NAMALWA (cell line): ENCODE measurements at places on chromosomes 16 and 17.

DNA sequence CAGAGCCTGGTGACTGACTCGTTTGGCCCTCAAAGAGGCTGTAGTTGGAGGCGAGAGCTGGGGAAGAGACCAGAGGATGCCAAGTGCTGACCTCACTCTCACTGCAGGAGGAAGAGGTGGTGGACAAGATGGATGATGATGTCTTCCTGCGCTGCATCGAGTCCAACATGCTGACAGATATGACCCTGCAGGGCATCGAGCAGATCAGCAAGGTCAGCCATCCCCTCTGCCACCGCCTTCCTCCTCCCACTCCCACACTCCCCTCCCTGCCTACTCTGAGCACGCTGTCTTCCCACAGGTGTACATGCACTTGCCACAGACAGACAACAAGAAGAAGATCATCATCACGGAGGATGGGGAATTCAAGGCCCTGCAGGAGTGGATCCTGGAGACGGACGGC is 26.9 kb downstream of the POLR2A start:
- no peak for DNase-seq

DNA sequence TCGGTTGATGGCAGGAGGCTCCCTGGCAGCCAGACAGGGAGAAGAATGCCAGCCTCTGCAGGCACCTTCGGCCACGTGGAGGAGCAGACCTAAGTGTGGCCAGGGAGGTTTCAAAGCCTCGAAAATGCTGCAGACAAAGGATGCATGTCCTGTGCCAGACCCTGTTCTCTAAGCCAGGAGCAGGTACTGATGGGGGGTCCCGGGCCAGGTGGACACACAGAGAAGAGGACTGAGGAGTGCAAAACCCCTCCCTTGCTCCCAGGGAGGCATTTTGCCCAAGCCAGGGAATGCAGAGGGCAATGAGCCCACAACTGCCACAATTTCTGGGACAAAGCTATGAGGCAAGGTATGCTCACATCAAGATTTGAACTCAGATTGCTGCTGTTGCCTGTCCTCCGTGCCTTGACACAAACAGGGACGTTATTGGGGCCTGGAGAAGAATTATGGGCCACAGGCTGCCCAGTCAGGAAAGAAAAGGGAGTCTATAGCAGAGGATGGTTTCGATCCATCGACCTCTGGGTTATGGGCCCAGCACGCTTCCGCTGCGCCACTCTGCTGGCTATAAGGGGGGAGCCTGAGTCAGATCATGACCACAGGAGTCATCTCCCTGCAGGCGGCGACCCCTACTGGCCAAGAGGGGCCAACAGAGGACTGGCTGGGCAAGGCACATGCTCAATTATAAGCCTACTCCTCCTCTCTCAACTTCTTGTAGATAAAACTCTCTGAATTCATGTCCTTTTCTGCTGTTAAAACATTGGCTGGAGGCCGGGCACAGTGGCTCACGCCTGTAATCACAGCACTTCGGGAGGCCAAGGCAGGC is 25.1 kb upstream of the FOXK2 start:
- peak; percentile 93 for DNase-seq

GRCh38 chr17:2027528-2028233 is 2.3 kb upstream of the DPH1 start:
- no peak for DNase-seq

DNA sequence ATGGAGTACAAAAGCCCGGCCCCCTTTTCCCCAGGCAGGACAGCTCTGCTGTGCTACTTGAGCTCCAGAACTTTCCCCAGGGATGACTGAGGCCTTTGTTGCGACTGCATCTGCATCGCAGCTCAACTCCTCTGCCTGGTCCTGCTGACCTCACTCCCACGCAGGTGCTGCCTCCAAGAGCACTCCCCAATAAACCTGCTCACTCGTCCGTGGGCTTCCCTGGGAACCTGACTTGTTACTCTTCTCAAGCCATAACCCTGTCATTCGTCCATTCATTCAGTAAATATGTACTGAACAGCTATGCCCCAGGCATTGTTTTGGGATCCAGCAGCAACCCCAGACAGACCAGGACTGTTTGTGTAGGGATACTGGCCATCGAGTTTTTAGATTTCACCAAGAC is 11.6 kb upstream of the RMI2 start:
- no peak for DNase-seq

- no peak for DNase-seq
These were observed 22.3 kb upstream of the RBFOX3 start for GRCh38 chr17:79633154-79633553.

DNA sequence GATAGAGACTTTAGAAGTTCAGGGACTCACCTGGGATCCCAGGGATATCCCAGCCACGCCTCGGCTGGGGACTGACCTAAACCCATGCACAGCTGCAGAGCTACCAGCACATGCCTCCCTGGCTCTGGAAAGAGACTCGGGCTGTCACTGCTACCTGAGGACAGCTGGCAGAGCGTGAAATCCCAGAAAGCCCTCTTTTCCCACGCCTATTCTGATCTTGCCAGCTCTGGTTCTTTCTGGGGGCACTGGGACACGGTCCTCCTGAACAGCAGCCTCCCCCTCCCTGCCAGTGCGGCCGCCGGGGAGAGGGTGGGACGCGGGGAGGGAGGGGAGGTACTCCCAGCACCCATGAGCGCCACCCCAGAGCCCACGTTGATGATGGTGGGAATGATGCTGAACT is 10.8 kb downstream of the P2RX5 start:
- DNase-seq: peak; percentile 34

GRCh38 chr17:9714801-9715200 is 69.5 kb downstream of the USP43 start:
- DNase-seq: no peak

GRCh38 chr17:6101706-6102105 is 31.5 kb downstream of the WSCD1 start:
- DNase-seq: no peak

DNA sequence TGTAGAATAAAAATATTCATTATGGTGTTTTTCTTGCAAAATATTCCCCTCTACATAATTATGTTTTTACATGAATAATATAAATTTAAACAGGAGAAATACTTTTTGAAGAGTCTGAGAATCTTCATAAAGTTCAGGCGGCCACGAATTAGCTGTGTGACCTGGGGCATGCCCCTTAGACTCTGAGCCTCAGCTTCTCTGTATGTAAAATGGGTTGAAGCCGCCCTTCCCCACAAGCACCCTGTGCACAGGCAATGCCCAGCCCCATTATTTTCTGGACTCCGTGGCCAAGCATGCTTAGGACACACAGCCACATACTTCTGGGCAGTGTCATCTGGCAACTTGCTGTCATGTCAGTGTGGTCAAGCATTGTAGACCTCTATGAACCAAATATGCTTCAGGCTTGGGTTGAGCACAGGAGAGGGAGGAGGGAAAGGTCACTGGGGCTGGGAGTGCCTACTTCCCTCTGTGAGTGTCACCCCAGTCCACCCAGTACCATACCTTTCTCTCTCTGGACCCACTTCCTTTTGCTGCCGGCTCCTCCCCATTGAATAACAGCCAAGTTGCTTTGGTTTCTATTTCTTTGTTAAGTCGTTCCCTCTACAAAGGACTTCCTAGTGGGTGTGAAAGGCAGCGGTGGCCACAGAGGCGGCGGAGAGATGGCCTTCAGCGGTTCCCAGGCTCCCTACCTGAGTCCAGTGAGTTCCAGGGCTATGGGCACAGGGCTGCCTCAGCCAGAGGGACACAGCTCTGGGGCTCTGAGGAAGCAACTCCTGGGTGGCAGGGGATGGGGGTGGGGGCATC is at the start of gene LGALS9:
LGALS9 (plus strand) TSS at position 582 of the 804 bp plus-strand sequence; CDS start at position 660, 78 bp downstream.
- DNase-seq: no peak

- no peak for DNase-seq
These were observed 14.2 kb downstream of the B4GALNT2 start for GRCh38 chr17:49146620-49147306.

GRCh38 chr16:84718-85406 is 6.8 kb downstream of the MPG start:
- DNase-seq: peak; percentile 82

DNA sequence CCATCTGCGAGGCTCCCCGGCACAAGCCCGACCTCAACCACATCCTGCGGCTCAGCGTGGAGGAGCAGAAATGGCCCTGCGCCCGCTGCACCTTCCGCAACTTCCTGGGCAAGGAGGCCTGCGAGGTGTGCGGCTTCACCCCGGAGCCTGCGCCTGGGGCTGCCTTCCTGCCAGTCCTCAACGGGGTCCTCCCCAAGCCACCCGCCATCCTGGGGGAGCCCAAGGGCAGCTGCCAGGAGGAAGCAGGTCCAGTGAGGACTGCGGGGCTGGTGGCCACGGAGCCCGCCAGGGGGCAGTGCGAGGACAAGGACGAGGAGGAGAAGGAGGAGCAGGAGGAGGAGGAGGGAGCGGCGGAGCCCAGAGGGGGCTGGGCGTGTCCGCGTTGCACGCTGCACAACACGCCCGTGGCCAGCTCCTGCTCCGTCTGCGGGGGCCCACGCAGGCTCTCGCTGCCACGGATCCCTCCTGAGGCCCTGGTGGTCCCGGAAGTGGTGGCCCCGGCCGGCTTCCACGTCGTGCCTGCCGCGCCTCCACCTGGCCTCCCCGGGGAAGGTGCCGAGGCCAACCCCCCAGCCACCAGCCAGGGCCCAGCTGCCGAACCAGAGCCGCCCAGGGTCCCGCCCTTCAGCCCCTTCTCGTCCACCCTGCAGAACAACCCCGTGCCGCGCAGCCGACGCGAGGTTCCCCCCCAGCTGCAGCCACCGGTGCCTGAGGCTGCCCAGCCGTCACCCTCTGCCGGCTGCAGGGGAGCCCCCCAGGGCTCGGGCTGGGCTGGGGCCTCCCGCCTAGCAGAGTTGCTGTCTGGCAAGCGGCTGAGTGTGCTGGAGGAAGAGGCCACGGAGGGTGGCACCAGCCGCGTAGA is 13.1 kb upstream of the PRR35 start:
- no peak for DNase-seq

DNA sequence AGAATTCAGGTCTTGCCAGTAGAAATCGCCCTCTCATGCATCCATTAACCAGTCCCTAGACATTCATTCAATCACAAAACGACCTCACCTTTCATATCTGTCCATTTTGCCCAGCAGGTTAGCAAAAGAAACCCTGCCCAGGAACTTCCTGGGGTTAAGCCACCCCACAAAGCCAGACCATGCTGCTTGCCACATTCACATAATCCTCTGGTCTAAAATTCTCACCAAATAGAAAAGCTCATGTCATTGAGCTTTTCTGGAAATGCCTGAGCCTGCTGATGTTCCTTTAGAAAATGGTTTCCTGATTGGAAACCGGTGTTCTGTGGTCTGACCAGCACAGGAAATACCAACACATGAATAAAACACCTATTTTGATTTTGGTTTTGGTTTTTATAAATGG is 21.6 kb upstream of the DYNLRB2 start:
- DNase-seq: no peak

DNA sequence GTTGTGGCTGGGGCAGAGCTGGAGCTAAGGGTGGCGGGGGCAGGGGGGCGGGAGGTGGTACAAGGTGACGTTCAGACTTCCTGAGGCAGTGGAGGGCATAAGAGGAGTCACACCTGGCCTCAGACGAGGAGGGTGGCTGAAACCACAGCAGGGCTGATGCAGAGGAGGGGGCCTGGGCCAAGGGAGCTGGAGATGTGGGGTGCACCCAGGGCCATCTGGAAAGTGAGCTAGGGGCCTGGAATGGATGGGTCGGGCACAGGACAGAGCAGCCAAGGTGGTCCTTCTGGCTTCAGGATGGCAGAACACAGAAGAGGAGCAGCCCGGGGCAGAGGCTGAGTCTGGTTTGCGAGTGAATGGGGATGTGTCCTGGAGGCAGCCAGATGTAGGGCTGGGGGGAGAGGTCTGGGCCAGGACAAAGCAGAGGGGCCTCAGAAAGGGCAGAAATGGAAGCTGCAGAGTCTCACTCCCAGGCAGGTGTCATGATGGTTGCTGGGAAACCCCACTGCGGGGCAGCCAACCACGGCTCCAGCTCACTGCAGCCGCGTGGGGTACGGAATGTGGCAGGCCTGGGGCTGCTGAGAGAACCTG is 57.6 kb downstream of the PRMT7 start:
- no peak for DNase-seq

- DNase-seq: no peak
These were observed 21.5 kb upstream of the TMEM92 start for GRCh38 chr17:50252781-50253180.

- no peak for DNase-seq
These were observed 777.3 kb upstream of the EEF2KMT start for GRCh38 chr16:5874899-5875298.

- no peak for DNase-seq
These were observed 27.2 kb downstream of the LLGL2 start for GRCh38 chr17:75552425-75553294.

DNA sequence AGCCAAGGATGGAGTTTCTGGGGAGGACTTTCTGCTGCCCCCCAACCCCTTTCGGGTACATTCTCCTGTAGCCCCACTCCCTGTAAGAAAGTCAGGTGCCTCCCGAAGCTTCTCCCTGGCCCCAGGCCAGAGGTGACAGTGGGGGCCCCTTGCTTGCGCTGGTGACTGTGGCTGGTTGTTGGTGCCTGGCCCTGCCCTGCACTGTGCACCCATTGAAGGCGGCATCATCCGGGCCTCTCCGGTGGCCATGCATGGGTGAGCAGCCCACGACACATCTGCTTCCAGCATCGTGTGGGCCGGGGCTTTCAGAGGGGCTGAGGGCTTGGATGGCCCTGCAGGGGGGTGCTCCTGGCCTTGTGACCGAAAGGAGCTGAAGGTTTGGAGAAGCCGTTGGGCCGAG is 297.0 kb downstream of the SEC14L1 start:
- DNase-seq: peak; percentile 58

- no peak for DNase-seq
These were observed 24.7 kb upstream of the TMC7 start for GRCh38 chr16:18959031-18959505.

GRCh38 chr17:37458805-37459204 is 30.9 kb upstream of the DUSP14 start:
- no peak for DNase-seq

GRCh38 chr16:71367241-71367976 is 8.9 kb downstream of the CALB2 start:
- DNase-seq: peak; percentile 69

DNA sequence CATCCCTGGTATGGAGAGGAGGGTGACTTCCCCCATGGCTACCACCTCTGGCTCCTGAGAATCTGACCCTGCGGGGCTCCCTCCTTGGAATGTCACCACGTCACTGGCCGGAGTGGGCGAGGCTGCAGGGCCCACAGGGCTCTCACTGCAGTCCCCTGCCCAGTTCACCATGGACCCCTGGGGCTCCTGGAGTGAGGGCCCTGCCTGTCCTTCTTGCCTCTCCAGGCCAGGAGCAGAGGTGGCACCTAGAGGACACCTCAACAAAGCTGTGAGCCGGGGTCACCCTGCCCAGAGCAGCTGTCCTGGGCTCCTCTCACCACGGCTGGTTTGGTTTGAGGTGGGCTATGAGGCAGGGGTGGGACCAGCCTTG is 67.8 kb upstream of the GNG13 start:
- no peak for DNase-seq

GRCh38 chr17:77606865-77607210 is 351.7 kb upstream of the TNRC6C start:
- no peak for DNase-seq

DNA sequence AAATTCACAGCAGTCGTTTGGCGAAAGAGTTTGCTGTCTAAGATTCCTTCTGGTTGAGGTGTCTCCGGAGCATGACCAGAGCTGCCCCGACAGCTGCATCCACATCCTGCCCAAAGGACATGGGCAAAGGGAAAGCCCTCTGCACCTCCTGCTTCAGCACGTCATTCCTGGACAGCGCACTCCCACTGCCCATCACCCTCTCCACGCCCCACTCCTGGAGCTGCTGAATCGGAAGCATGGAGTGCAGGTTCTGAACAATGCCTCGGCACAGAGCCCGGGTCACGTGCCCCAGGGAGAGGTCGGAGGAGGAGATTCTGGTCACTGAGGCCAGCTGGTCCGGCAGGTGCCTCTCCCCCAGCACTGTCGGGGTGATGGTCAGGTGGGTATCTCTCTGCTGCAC is 1.3 kb upstream of the TRPV1 start:
- DNase-seq: no peak
